ENCODE measurements at places on chromosomes 1 and 21.

DNA sequence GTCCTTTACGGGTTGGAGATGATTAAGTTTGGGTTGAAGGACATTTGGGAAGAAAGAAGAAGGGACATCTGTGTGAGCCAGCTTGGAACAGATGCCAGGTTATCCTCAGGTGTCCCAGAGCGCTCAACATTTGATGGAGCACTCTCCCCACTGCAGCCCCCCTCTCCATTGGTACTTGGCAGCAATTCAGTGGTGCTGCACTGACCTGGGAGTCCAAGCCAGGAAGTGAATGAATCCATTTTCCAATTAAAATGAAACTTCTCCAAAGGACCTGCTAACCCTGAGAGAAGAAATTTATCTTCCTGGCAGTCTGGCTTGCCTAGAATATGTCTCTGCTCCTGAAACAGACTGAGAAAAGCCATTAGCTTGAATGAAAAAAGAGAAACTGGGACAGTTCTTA lies 67.1 kb downstream of the FGGY start:
- no peak for DNase-seq

GRCh38 chr1:2978691-2979190 lies 42.5 kb upstream of the ACTRT2 start:
- no peak for DNase-seq

- DNase-seq = no peak
Observed at GRCh38 chr1:221230605-221231004, 351.4 kb downstream of the HLX start.

DNA sequence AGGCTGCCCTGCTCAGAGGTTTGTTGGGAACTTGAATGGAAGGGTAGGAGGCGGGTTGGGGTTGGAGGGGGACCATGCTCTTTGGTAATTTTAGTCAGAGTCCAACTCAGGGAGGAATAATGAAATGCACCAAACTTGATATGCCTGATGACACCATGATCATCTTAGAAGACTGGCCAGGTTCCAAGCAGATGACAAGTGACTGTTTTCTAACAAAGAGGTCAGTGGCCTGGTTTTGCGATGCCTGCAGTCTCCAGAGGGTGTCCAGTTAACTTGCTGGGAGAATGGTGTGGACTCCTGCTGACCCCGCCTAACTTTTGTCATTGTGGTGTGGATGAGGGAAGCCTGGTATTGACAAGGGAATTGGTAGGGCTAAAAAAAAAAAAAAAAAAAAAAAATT lies 12.4 kb downstream of the VANGL1 start:
- DNase-seq = no peak

DNA sequence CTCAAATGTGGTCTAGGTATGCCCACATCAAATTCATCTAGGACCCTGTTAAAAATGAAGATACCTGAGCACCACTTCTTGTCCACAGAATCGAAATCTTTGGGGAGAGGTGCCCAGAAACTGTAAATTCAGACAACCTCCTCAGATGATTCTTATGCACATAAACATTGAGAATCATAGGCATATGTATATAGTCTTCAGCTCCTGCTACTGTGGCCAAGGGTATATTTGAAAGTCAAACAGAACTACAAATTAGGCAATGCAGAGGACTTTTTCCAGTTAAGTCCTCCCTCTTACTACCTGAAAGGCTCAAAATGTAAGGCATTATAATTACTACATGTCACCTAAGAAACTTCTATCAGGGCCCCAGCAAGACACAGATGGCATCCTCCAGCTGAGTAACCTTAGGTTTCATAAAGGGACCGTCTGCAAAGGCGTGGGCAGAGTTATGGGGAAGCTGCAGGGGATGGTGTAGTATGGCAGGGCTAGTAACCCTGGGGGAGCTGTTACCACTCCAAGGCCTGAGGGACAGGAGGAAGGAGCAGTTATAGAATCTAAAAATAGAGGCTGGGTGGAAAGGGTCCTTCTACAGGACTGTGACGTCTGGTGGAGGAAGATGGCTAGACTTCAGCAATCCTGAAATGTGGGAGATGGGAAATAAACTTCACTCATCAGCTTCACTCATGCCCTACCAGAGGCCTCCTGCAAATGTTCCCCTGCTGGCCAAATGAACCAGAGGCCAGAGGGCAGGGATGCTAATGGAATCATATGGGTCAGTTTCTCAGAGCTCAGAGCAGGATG lies 46.3 kb downstream of the DAB1 start:
- DNase-seq = no peak

GRCh38 chr1:231613419-231614349 lies 12.9 kb upstream of the DISC1 start:
- no peak for DNase-seq

All from tibial artery (tissue), 4 donors.